ENCODE measurements at places on chromosomes 4 and X.

DNA sequence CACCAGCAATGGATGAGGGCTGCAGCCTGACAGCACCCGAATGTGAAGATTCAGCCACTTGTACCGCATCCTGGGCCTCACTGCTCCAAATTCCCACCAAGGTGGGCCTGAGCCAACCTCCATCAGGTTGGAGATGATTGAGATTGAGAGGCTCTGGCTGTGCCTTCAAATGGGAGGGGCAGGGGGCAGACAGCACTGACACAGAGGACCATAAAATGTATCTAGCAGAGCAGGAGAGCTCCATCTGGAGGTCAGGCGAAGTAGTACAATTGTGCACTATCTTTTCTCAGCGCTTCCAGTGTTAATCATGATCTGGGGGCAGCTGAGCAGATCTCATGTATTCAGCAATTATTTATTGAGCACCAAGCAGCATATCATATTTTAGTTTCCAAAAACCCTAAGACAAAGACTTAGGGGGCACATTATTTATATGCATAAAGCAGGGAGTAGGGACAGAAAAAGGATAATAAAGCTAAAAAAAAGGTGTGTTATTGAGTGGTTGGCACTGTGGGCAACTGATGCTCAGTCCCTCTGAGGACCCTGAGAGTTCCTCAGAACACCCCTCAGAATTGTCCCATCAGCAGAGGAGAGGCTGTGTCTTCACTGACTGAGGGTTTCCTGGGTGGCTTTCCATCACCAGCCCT lies 31.6 kb upstream of the C1QTNF7 start:
- DNase-seq: no peak

DNA sequence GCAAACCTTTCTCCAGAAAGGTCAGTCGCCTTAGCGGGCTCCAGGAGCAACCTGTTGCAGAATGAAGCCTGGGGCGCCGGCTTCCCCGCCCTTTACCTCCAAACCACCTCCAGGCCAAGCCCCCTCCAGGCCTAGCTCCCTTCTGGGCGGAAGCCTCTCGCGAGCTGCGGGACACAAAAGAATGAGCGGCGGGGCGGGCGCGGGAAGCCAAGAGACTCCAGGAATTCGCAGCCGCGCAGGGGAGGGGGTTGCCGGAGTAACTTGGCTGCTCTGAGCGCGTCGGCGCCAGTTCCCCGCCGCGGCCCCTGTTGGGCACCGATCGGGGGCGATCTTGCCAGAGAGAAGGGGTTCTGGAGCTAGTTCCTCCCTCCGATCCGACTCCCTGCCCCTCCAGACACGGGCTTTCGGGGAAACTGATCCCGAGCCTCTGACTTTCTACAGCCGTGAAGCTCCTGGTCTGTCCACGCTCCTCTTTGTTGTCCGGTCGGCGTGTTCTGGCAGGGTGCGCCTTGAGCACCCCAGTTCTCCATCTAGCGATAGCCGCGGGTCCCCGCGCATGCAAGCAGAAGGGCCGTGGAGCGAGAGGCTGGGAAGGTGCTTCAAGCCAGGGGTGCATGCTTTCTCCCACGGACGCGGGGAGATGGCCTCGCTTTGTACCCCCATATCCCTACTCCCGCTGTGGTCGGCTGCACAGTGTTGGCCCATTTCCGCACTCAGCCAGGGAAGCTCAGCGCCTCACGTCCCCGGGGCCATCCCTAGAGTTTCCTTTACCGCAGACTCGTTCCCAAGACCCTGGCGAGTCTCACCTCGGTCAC lies 1.2 kb downstream of the PROM1 start:
- DNase-seq: no peak

DNA sequence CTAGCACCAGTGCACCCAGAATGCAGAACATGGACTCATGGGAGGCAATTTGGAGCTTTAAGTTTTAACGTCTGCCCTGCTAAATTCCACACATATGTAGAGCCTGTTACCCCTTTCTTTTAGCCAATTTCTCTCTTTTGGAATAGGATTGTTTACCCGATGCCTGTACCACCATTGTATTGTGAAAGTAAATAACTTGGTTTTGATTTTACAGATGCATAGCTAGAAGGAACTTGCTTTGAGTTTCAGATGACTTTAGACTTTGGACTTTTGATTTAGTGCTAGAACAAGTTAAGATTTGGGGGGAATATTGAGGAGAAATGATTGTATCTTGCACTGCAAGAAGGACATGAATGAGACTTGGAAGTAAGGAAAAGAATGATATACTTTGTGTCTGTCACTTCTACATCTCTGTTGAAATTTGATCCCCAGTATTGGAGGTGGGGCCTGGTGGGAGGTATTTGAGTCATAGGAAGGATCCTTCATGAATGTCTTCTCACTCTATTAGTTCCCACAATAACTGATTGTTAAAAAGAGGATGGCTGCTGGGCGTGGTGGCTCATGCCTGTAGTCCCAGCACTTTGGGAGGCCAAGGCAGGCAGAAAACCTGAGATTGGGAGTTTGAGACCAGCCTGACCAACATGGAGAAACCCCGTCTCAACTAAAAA lies 794.8 kb upstream of the LCORL start:
- DNase-seq: no peak

- DNase-seq: no peak
Measured at GRCh38 chr4:44147571-44148075, 301.0 kb downstream of the KCTD8 start.

GRCh38 chr4:20493761-20494353 lies 206.4 kb upstream of the PACRGL start:
- DNase-seq: no peak

GRCh38 chr4:85744950-85745349 lies 270.0 kb downstream of the ARHGAP24 start:
- no peak for DNase-seq

DNA sequence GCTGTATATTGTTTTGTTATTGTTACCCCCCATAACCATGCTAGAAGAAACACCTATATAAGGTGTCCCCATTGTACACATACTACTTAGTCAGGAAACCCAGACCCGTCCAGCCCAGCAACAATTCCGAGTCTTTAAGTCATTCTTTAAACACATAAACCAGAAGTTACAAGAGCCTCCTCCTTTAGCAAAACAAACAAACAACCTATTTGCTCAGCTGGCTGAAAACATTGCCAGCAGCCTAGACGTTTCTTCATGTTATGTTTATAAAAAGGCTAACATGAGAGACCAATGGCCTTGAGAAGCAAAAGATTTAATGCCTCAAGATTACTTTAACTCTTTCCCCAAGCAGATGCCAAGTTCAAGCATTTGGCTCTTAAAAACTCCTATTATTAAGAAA lies 1.4 kb downstream of the ACOX3 start:
- DNase-seq: no peak

DNA sequence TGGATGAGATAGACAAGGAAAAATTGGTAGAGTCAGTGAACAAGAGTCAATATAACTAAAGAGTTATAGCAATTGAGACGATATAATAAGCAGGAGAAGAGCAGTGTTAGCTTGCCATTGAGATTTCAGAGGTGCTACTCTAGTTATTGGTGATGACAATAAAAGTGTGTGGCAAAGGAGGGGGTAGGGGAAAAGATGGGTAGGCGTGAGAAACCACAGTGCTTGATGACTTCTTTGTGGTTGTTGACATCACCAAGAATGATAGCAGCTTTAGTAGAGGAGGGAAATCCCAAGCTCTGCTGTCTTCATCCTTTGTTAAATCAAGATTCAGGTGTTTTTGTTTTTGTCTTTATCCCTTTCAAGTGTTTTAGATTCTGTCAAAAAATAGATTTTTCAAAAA lies 179.9 kb upstream of the PPP3CA start:
- DNase-seq: no peak

DNA sequence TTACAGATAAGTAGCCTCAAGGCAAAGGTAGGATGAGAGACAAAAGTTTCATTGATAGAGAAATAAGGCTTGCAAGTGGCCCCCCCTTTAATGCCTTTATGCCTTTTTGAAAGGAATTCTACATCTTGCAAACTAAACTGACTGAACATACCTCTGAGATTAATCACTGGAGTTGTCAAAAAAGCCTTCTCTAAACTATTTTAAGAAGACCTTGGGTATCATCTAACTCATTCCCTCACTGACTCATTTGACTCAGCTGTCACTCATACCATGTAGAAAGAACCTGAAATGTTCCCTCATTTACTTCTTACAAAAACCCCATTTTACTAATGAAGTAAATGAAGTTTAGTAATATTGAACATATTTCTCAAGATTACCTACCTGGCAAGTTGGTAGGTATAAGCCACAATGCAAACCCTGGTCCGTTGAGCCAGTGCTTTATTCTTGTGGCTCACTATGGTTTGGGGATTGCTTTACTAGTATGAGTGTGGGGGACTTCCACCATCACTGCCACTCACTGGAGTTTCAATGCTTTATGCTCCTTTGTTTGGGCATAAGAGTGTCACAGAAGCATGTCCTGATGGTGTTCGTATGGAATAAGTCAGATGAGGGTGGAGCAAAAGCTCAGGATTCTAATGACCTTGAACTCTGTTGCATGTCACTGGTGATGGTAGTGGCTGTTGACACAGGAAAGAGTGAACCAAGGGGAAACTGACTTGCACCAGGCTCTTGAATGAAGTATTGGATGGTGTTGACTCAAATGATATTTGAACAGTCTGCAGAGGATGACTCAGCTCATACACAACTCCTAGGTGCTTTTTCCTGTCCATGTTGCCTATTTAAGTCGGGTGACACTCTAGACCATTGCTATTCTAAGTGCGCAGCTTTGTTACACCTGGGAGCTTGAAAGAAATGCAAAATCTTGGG lies 305.5 kb upstream of the EMCN start:
- DNase-seq: no peak

DNA sequence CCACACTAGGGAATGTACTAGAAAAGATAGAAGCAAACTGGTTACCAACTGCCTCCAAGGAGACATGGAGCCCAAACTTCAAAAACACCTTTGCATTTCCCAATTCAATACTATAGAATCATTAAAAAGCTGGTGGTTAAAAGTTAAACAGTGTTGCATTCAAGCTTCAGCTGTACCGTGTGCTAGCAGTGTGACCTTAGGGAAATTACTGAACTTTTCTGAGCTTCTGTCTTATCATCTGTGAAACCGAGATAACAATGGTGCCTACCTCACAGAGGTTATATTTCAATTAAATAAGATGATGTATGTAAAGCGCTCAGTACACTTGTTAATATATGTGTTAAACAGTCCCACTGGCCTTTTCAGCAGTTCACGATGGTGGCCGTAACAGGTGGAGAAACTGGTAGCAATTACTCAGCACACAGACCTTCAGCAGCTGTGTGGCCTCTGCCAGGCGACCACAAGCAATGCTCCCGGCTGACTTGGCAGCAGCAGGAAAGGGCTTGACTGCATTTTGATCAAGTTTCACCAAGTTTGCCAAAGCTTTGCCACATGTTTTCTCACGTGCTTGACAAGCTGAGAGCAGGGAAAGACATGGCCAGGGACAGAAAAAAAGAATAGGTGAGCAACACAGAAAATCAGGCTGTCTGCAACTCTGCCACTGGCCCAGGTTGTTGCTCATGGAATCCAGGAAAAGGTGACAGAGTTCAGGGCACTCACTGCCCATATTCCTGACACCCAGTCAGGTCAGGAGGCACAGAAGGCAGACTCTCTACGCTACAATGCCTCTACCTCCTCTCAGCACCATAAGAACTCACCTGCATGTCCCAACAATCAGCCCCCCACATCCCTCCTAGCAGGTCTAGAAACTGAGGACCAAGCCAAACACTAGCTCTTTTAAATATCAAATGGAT lies 72.1 kb downstream of the PARM1 start:
- no peak for DNase-seq
